ENCODE measurements at places on chromosomes 12 and 14. TPM values are rescaled to one million over a fixed set of nuclear protein-coding genes. Genes with fewer than 3 reads are reported as not detected.

DNA sequence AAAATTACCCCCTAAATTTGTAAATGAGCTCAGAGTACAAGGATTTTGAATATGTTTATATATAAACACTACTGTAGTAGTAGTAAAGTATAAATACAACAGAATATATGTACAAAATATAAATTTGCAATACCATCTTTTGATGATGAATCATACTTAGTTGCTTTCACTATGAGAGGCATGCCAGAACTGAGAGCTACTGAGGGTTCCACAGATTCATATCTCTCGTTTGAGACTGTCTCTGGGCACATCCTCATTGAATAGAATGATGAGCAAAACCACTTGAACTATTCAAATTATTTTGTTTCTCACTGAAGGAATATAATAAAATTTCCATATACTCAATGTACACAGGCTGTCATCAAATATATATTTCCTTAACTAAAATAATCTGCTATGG, 417.6 kb downstream of the NAV3 start:
- no peak for DNase-seq

DNA sequence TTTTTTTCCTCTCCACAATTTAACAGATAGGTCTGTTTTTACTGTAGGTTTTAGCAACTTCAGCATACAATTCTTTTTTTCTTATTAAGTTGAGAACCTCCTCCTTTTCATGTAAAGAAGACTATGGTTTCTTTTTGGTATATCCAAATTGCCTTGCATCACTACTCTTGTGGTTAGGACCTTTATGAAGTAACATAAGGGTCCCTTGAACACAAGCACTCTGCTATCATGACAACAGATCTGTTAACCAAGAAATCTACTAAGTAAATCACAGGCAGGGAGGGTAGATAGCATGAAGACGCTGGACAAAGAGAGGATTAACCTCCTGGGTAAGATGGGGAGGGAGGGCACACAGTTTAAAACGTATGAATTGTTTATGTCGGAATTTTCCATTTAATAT, 380.6 kb downstream of the CCDC91 start:
- DNase-seq, result no peak

DNA sequence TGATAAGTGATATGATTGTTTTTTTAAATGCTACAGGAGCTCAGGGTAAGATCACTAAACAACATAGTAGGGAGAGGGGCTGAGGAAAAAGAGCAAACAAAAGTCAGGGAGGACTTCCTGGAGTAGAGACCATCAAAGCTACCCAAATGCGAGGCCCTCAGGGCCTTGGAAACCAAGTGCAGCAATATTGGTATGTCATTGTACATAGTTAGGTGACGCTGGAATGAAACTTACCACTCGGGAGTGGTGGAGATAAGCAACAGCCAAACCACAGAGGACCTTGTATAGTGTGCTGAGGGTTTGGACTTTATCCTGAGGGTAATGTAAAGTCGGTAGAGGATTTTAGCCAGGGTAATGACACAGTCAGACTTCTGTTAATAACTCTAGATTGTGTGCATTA, 13.8 kb downstream of the KITLG start:
- no peak for DNase-seq

GRCh38 chr12:54200412-54200811, 11.6 kb upstream of the SMUG1 start:
- DNase-seq, result no peak

GRCh38 chr14:52000019-52000582, 10.8 kb downstream of the RTRAF start:
- DNase-seq, result no peak

- no peak for DNase-seq
These were observed 112.7 kb downstream of the SCARB1 start for GRCh38 chr12:124750787-124751471.

DNA sequence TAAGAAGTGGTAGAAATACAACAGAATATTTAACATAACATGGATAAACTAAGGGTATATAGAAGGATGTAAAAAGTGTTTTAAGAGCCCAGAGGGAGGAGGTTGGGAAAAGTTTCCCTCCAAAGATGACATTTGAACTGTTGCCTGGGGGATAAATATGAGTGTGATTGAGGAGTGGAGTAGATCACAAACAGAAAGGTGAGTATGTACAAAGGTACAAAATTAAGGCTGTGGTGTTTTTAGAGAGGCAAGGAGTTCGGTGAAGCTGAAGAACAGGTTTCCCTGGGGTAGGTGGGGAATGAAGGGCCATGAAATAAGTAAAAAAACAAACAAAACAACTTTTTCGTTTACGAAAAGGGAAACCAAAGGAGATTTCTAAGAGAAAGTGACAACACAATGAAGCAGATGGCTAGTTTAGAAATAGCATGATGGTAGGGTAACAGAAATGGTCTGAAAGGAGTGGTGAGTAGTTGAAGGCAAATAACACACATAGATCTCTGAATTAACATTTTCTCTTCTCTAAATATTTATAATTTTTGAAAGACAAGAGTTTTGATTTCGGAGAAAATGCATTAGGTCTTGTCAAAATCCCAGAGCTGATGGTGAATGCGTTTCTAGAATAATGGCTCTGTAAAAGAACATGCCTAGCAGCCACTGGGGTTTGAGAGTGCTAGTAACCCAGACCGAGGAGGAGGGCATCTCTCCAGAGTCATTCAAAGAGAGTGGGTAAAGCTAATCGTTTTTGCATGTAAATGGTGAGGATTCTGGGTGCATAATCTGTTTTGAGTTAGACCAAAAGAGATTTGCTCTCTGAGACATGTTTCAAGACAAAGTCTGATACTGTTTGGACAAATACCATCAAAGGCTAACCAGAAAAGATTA, 240.4 kb upstream of the DCN start:
- no peak for DNase-seq

- no peak for DNase-seq
These were observed 29.2 kb downstream of the DIP2B start for GRCh38 chr12:50533971-50534370.

GRCh38 chr12:98997899-98998298, 352.8 kb downstream of the APAF1 start:
- DNase-seq, result no peak

- no peak for DNase-seq
These were observed 25.1 kb upstream of the LRTM2 start for GRCh38 chr12:1795221-1795784.

DNA sequence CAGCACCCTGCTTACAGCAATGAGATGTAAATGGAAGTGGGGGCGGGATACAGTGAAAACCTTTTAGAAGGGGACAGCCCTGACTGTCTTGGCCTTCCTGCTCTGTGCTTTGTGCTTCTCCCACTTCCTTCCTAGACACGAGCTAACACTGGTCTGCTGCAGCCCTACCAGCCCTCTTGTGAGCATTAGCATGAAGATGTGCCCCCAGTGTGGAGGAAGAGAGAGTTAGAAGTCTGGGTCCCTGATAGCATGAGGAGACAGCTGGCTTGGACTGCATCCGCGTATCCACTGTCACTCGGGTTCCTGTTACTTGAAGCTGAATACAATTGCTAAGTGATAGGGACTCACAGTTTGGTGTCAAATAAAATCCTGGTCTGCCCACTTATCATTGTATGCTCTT, 248.1 kb upstream of the SOX5 start:
- DNase-seq, result no peak

GRCh38 chr14:40623643-40624042, 983.0 kb upstream of the LRFN5 start:
- no peak for DNase-seq

- DNase-seq, result no peak
These were observed 2.7 kb upstream of the NUAK1 start for GRCh38 chr12:106141452-106141851.

- no peak for DNase-seq
These were observed 7.0 kb downstream of the SLC25A29 start for GRCh38 chr14:100299238-100299560.

- no peak for DNase-seq
These were observed 458.3 kb upstream of the SEL1L start for GRCh38 chr14:81991998-81992397.

DNA sequence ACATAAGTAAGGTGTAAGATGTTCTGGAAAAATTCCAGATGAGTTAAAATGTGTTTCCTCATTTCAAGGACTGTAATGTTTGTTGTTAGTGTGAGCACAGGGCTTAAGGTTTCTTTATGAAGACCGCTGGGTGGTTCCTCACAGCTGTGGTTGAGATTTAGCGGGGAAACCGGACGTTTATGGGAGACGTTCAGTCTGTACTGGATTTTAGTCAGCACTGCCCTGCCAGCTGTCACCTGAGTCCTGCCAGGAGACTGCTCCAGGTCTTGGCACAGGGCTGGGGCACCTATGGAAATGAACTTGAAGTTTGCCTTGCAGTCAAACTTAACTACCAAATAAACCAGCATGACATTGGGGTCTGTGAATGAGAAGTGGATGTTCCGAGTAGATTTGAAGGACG, 555.2 kb downstream of the DIO2 start:
- DNase-seq, result no peak

- no peak for DNase-seq
These were observed 292.3 kb downstream of the TMEM117 start for GRCh38 chr12:44127966-44128710.

The SETD3 gene
- total RNA-seq, result 37.8 TPM

The TMPRSS12 gene
- total RNA-seq, result not detected

The EML5 gene
- 0.23 TPM for total RNA-seq

The IGFBP6 gene
- 37.5 TPM for total RNA-seq

The NAB2 gene
- 28.7 TPM for total RNA-seq

The CFAP251 gene
- 0.74 TPM for total RNA-seq

The CELA1 gene
- total RNA-seq, result not detected

The TAS2R10 gene
- not detected for total RNA-seq

The SMCO2 gene
- total RNA-seq, result not detected

The GYS2 gene
- total RNA-seq, result not detected
